Activated T-helper 1 cell treated with anti-CD3 and anti-CD28 coated beads, Interleukin-2, amount 50 U/mL, for 16 hours (primary cell): ENCODE measurements at places on chromosomes 5 and 9.

DNA sequence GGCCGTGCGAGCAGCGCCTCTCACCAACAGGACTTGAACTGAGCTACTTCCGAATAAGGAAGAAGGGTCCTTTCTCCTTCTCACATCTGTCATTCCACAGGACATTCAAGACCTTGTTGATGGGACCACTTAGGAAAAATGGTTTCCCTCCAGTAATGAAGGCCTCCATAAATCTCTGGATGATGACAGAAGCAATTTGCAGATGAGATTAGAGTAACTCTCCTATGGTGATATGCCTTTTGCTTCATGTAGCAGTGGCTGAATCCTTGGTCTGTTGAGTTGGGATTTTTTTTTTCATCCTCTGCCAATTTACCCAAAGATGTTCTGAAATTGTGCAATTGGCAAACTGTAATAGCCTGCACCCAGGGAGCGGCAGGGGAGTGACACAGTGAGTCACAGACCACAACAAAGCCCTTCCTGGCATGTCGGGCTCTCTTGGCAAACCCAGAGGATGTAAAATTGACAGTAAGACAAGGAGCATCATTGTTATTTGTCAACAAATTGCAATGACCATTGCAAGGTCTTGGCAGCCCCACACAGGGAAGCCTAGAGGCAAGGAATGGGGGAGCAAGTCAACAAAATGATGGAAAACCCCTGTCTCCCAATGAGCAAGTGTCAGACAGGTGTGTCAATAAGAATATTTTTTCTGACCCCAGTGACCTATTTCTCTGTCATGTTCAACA lies 275.9 kb downstream of the ACTL7B start:
- no peak for DNase-seq

DNA sequence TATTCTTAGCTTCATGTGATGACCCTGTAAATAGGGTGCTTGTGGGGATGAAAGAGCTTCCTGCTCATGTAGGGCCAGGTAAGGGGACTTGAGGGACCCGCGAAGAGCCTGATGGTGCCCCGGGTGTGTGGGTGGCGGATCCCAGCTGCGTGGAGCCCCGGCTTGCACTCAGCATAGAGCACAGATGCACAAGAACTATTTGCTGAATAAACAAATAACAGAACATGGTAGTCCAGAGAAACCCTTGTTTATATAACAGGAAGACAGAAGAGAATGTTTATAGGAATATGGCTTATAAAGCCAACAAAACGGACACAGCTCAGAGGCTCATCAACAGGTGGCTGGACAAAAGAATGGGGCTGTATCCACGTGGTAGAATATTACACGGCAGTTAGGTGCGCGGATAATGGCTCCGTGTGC lies 106.9 kb upstream of the COL5A1 start:
- DNase-seq: no peak

DNA sequence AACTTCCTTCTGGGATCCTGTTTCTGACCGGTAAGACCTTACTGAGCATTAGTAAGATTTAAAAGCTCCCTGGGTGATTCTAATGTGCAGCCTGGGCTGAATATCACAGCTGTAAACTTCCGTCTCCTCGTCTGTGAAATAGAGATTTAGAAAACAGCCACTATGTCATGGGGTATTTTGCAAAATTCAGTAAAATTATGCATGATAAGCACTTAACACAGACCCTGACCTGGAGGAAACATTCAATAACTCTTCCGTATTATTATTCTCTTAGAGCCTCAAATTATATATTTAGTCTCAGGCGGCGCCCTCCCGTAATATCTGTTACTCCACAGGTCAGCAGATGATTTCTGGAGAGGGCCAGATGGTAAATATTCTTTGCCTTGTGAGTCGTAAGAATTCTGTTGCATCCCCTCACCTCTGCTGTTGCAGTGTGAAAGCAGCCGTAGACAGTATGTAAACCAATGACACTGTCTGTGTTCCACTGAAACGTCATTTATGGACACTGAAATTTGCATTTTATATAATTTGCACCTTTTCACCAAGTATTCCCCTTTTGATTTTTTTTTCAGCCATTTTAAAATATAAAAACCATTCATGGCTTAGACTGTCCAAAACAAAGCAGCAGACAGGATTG lies 39.2 kb upstream of the RARS1 start:
- no peak for DNase-seq

GRCh38 chr5:150780816-150781221 lies 2.3 kb downstream of the SMIM3 start:
- DNase-seq: no peak

- DNase-seq: no peak
Measured at GRCh38 chr9:212297-212696, 2.4 kb upstream of the DOCK8 start.

GRCh38 chr5:41876678-41877077 lies 6.5 kb upstream of the OXCT1 start:
- no peak for DNase-seq

- DNase-seq: no peak
Measured at GRCh38 chr5:136036293-136036911, 7.6 kb downstream of the TGFBI start.

GRCh38 chr5:38878391-38879077 lies 32.7 kb downstream of the OSMR start:
- DNase-seq: no peak

- DNase-seq: no peak
Measured at GRCh38 chr5:64184832-64185231, 19.2 kb downstream of the RNF180 start.

DNA sequence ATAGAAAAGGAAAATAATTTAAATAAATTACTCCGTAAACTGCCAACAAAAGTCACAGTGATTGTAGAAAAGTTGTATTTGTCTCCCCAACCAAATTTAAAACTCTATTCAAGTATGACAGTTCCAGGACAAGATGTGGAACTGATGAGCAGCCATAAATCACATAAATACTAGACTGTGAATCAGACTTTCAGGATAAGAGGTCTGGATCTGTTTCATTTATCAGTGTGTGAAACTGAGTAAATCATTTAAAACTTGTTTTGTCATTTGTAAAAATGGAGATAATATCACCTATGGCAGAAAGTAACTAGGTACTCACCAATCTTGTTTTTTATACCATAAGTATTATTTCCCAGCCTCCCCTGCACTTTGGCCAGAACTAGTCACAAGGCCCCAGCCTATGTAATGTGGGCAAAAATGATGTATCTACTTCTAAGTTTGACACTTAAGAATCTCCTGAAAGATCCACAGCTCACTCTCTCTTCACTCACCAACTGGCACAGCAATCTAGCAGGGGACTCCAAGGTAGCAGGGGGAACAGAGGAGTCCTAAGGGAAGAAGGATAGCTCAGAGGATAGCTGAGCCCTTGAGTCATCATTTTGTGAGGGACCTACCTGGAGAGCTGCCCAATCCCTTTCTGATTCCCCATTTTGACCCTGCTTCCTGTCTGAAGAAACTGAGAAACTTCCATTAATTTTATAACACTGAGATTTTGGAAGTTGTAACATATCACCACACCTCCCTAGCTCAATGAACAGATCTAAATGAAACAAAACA lies 31.6 kb downstream of the TMEM161B start:
- no peak for DNase-seq

DNA sequence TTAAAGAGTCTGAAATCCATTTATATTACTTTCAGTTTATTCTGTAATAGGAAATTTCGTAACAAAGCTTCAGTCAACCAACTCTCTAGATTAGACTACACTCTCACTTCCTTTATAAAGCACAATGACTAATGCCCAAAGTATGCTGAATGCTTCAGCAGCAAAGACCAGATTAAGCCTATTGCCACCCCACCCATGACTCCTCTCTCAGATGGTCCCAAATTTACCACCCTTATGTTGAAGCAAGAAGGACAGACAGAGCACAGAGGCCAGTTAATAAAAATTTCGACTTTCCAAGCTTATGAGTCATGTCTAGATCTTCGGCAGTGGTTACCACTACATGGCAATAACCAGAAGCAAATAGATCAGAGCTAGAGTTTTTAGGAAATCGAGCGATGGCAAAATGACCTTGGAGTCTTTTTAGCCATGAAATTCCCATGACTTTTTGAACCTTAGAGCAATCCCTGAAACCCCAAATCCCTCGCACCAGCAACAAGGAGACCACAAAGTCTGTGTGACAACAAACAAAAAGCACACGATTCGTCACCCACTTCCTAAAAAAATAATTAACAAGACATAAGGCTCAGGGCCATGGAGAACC lies 287.8 kb upstream of the RASA1 start:
- no peak for DNase-seq

DNA sequence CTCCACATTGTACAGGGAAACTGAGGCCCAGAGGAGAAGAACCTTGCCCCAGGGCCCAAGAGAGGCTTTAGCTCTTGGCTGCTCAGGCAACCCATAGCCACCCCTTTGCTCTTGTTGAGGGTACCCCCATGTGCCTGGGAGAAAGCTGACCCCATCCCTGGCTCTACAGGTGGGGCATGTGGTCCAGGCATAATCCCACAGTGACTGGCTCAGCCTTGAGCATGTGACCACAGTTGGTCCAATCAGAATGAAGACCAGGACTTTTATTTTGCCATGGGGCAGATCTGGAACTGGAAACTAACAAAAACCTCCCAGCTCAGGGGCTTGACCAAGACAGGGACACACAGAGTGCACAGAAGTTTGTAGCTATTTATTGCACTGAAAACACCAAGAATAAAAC lies 29.3 kb downstream of the SLC6A7 start:
- DNase-seq: no peak

- no peak for DNase-seq
Measured at GRCh38 chr5:103019804-103020203, 100.1 kb downstream of the GIN1 start.

DNA sequence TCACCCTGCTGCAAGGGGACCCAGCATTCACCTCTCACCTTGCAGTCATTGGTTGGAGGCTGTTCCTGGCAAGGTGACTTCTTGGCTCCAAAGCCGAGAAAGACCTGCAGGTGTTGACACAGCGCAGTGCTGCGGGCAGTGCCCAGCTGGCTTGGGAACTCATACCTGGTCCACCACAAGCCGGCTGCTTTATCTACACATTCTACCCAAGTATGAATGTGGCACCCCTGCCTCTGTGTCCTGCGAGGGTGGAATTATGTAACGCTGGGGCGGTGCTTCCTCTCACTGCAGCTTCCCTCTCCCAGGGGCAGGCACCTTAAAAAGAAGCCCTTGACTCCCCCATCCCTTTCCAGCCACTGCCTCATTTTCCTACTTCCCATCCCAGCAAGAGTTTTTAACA lies 2.5 kb upstream of the ZMYND19 start:
- no peak for DNase-seq

GRCh38 chr9:33458444-33458843 lies 11.1 kb upstream of the AQP3 start:
- peak; percentile 40 for DNase-seq

GRCh38 chr5:43221502-43221901 lies 29.5 kb downstream of the NIM1K start:
- no peak for DNase-seq

- DNase-seq: no peak
Measured at GRCh38 chr5:57410374-57411320, 72.0 kb downstream of the ACTBL2 start.

GRCh38 chr5:53874409-53874808 lies 314.0 kb downstream of the NDUFS4 start:
- no peak for DNase-seq

DNA sequence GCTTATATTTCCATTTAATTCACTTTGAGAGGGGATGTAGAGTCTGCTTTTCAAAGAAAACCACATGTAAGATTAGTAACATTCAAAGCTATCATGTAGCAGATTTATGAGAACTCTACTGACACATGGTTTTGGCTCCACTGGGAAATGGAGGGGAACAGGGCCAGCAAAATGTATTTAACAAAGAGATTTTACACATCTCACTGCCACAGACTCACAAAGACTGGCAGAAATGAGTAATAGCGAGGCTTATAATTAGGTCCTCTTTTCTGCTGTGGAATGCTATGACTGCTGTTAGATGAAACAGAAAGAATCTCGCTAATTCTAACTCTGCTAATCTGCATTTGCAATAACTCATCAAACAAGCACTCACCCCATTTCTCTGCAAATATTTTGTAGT lies 4.5 kb downstream of the DAP start:
- no peak for DNase-seq

DNA sequence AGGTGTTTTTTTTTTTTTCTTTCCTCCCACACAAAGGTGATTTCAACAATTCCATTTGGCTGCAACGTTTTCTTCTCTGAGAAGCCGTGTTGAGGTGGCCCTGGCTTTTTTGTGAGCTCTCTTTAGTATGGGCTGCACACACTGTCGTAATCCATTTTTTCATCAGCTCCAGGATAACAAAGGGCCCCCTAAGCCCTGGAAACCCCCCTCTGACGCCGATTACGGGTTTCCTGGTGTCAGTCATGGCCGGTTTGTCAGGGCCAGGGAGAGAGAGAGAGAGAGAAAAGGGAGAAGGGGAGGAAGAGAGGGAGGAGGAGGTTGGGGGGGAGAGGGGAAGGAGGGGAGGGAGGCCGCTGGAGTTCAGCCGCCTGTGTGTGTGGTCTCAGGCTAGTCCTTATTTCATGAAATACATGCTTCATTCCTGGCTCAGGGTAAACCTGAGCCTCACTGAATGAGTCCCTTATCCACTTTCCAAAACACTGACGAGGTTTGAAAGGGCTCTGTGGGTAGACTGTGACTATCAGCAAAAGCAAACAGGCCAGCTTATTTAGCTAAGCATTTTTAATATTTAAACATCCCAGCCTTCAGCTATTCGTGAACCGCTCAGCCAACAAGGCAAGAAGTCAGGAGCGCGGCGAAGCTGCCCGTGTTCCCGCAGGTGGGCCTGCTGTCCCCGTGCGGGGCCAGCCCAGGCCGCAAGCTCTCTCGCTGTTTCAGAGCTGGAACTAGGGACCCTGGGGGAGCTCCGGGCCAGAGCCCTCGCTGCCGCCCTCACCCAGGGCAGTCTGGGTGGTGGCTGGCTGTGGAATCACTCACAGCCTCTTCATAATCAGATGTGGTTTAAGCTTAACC lies 172.8 kb downstream of the ERCC6L2 start:
- no peak for DNase-seq

DNA sequence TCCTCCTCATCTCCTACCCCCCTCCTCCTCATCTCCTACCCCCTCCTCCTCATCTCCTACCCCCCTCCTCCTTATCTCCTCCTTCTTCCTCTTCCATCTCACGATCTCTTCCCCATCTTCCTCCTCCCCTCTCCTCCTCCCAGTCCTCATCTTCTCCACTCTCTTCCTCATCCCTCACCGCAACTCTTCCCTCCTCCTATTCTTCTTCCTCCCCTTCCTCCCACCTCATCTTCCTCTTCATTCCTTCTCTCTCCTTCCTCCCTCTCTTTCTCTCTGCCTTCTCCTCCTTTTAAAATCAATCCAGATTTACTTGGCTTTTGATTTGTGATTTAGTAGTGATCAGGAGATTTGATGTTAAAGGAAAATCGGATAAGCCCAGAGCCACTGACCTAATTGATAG lies 15.0 kb upstream of the BOD1 start:
- DNase-seq: no peak

- DNase-seq: no peak
Measured at GRCh38 chr9:109923806-109924205, 143.8 kb downstream of the PALM2AKAP2 start.

DNA sequence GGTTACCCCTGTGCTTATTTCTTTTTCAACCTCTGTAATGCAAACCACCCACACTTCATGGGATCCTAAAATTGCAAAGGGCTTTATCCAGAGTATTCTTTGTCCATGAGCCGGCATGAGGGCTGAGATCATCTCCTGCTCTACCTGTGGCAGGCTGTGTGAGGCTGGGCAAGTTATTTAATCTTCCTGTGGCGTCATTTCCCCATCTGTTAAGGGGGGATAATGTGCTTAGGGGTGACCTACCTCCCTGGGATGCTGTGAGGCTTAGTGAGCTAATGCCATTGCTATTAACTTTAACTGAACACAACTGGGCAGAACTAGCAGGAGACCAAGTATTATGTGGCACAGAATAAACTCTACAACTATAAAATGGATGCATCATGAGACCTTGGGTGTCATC lies 17.0 kb downstream of the FRMPD1 start:
- DNase-seq: no peak

GRCh38 chr9:112689161-112689740 lies 28.7 kb downstream of the INIP start:
- no peak for DNase-seq
